Fibroblast of upper back skin (primary cell): ENCODE measurements at places on chromosomes 3 and 15.

DNA sequence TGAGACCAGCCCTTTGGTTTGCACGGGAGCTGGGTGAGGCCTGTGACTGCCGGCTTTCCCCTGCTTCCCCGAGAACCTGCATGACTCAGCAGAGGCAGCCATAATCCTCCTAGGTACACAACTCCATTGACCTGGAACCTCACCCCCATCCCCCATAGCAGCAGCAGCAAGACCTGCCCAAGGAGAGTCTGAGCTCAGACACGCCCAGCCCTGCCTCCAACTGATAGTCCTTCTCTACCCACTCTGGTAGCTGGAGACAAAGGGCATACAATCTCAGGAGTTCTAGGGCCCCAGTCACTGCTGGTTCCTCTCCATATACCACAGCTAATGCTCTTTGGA is 141.0 kb upstream of the ARHGEF26 start:
- no peak for DNase-seq

DNA sequence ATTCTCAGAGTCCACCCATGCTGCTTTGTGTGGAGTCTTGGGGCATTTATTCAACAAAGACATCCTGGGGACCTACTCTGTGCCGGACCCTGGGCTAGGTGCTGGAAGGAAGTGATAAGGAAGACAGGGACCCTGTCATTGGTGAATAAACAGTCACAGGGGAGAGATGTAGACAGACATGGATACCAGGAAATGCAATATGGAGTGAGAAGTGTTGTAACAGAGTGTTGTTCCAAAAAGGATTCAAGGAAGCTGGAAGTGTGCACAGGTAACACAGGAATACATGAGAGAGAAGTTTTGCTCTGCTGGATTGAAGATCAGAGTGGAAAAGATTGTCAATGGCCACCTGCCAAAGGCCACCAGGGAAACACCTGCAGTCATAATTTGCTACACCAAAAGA is 89.0 kb downstream of the PDCD6IP start:
- no peak for DNase-seq

- DNase-seq = peak; percentile 31
Observed at GRCh38 chr3:178419071-178419470, 117.2 kb upstream of the KCNMB2 start.

DNA sequence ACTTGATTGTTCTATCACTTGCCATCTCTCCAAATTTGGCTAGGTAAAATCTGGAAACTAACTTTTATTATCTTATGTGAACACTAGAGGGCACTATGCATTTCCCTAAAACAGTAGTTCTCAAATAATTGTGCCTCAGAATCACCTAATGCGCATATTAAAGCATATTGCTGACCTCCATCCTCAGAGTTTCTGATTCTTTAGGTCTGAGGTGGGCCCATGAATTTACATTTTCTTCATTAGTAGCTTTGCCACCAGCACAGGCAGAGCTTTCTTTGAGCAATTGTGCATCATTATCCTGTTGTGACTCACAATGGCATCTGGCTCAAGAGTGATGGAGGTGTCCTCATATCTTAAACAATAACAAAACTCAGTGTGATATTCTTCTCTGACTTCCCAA is 17.5 kb upstream of the BCHE start:
- DNase-seq = peak; percentile 18

GRCh38 chr3:172750069-172750367 is 508 bp upstream of the ECT2 start:
- DNase-seq = no peak

- DNase-seq = no peak
Observed at GRCh38 chr3:122183521-122183892, at the start of gene CASR. Gene CASR (plus strand): TSS chr3:122183668. CDS start chr3:122254190, 70,522 bp downstream.

- no peak for DNase-seq
Observed at GRCh38 chr15:63391669-63392360, 10.2 kb upstream of the CA12 start.

DNA sequence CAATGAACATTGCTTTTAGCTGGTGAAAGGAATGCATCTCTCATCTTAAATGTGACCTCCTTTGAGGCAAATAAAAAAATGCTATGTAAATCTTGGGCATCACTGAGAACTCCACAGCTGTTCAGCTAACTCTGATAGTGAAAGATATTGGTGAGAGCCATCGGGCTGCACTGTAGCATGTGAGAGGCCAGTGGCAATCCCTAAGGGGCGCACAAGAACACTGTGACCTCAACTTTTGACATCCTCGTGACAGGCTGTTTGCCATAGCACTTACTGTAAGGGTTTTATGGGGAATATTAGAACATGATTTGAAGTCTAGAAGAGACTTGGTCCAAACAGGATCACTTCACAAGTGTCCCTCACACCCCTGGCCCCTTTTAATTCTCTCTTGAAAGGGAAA is 697.9 kb downstream of the MCTP2 start:
- DNase-seq = no peak

DNA sequence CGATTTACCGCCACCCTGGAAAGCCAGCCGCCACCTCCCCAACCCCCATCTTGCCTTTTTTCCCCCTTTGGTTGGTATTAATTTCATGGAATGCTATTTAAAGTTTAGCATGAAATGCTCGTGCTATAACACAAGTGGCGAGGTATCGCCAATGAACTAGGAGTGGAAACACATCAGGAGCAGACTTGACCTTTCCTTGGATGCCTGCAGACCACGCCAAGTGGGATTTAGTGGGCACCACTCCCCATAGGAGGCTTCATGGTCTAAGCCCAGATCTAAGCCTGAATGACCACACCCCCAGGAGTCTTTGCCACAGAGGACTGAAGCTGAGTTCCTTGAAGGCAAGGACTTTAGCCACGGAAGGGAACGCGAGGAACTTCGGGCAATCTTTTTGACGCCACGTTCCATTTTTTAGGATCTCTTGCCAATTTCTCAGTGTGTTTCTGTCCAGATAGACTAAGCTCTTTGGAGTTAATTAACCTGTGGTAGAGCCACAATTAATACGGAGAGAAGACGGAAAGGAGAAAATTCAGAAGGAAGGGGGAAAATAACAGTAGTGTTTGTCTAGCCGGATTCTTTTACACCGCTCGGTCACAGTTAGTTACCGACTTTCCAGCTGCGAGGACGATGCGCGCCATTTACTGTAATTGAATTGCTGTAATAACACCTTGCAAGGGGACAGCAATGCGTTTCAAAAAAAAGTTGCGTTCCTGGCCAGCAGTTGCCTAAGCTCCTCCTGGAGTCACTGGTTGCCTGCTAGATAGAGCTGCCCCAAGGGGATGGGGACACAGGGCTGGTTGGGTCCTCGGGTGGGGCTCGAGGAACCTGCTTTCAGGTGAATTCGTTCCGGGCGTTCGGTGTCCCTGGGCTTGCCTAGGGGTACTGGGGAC is 37.1 kb downstream of the NR2F2 start:
- no peak for DNase-seq

GRCh38 chr3:185371306-185372074 is 8.6 kb downstream of the MAP3K13 start:
- DNase-seq = no peak

- no peak for DNase-seq
Observed at GRCh38 chr3:135454890-135455289, 510.6 kb upstream of the PPP2R3A start.

GRCh38 chr15:60809375-60809774 is 330.4 kb upstream of the ICE2 start:
- DNase-seq = no peak

GRCh38 chr3:69116897-69117296 is 5.5 kb downstream of the LMOD3 start:
- DNase-seq = no peak

- DNase-seq = no peak
Observed at GRCh38 chr3:36762918-36763849, 1.2 kb downstream of the DCLK3 start.

GRCh38 chr3:178785961-178786360 is 249.7 kb downstream of the KCNMB2 start:
- DNase-seq = no peak

DNA sequence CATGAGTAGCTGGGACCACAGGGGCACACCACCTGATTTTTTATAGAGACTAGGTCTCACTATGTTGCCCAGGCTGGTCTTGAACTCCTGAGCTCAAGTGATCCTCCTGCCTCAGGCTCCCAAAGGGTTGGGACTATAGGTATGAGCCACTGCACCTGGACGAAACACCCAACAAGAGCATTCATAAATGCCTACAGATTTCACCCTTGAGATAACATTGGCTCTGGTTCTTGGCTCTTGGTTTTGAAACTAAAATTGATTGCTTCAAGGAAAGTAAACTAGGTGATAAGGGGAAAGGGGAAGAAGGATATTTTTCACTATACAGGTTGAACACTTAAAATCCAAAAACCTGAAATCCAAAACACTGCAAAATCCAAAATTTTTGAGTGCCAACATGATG is 10.3 kb downstream of the AP3S2 start:
- DNase-seq = no peak

GRCh38 chr15:79053894-79054293 is 36.7 kb downstream of the RASGRF1 start:
- DNase-seq = no peak

DNA sequence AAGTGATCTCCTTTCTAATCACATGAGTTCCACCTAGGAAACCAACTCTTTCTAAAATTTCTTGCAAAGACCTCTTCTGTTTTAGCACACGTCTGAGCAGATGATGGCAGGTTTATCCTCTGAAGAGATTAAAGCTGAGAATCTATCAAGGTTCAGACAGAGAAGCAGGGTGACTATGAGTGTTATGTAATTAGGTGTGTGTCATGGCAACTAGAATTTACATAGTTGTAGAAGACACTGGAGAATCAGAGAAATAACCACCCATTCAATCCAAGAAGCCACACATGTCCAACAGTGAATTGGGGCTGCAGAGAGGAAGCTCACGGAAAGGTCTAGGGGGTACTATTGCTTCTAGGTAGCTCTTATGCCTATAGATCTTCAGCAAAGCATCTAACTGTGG is 600.5 kb downstream of the PYDC2 start:
- no peak for DNase-seq

DNA sequence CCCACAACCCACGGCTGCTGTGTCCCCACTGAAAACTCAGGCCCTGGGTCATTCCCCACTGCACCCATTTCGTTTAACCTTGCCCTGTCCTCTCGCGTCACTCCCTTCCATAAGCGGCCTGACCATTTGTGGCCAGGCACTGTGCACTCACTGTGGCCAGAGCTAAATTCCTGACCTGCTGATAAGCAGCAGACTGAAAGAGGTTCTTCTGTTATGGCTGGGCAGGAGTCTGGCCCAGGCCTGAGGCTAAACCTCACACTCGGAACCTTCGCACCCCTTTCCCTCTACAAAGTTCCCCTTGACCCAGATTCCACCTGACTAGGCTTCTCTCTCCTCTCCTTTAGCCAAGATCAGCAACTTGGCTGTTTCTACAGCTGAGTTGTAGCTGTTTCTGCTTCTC is 62.3 kb downstream of the ADAMTS17 start:
- no peak for DNase-seq

GRCh38 chr15:58463815-58464650 is 32.2 kb downstream of the LIPC start:
- no peak for DNase-seq

DNA sequence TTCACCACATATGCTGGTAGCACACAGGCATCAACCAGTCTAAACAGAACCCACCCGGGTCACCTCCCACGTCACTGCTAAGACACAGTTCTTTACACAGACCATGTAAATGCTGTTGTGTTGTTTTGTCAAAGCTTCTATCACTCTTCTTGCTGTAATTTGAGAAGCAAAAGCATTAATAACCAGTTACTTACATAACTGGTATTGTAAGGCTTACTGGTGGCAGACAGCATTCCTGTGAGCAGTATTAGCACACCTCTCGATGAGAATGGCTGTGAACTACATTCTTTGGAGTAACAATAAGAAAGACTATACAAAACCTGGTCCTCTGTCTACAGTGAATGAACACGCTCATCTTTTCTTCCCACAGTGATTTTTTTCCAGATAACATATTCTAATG is 479.2 kb downstream of the LPP start:
- DNase-seq = no peak

GRCh38 chr3:9179826-9180763 is 69.4 kb downstream of the SRGAP3 start:
- DNase-seq = no peak

- DNase-seq = no peak
Observed at GRCh38 chr3:31530960-31531335, 1.8 kb upstream of the STT3B start.

DNA sequence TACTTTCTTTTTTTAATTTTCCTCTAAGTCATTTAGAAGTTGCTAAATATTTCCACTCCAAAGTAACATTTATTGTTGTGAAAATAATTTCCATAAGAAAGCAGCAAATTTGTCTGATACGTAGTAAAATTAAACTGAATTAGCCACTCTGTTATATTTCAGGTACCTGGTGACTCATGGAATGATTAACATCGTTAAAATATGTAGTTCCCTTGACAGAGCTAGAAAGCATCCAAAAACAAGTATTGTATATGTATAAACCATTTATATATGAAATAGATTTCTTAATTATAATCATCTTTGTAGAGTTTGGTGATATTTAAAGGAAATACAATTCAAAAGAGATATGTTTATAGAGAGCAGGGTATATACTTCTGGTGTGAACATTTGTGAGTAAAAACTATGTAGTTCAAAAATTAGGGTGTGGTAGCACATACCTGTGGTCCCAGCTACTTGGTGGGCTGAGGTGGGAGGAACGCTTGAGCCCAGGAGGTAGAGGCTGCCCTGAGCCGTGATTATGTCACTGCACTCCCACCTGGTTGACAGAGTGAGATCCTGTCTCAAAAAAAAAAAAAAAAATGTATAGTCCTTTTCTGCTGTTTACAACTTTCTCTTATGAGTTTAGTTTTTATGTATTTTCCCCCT is 36.6 kb downstream of the ATP11B start:
- no peak for DNase-seq

- DNase-seq = peak; percentile 39
Observed at GRCh38 chr3:124360563-124360962, 368.6 kb upstream of the ROPN1 start.

GRCh38 chr3:32467333-32468070 is 35.1 kb downstream of the CMTM6 start:
- DNase-seq = peak; percentile 39

DNA sequence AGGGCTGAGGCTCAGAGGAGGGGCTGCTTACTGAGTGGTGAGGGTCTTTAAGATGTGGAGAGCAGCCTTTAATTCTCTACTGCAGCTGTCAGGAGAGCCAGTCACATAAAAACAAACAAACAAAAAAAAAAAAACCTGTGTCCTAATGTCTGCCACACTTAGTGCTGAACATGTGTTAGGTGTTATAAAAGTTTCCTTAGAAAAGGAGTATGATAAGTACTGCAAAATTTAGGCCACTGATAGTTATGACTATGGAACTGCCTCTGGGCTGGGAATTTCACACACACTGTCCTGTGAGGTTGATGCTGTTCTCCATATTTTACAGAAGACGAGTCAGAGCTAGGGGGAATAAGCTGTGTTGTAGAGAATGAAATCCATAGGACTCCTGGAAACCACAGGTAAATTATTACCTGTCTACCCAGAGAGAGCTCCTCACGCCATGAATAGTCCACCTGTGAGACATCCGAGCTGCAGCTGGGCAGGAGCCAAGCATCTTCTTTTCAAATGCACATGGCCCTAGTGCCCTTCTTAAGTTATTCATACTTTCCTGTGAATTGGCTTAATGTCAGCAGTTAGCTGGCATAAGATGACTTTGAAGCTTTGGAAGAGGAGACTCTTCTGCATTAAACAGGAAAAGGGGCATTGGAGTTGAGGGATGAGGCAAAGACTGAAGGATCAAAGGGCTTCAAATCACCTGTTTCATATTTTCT is 34.5 kb upstream of the SKOR1 start:
- DNase-seq = no peak

- DNase-seq = no peak
Observed at GRCh38 chr3:46467562-46467961, 2.9 kb upstream of the LTF start.
